ENCODE measurements at places on chromosomes 7 and 10.

DNA sequence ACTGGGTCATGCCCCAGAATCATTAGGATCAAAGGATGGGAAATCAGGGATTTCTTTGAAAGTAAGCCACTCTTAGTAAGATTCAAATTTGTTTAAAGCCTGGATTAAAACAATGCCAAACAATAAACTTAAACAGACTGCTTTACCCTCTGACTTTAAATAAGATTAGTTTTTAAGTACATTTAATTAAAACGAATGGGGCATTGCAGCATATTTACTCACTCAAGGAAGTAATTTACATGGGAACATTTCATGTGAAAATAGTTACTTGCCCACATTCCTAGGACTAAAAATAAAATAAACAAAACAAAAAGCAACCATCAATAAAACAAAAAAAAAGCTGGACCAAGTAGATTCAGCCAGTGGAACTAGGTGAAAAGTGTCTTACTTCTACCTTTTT lies 7.8 kb downstream of the ABLIM1 start:
- DNase-seq = no peak

DNA sequence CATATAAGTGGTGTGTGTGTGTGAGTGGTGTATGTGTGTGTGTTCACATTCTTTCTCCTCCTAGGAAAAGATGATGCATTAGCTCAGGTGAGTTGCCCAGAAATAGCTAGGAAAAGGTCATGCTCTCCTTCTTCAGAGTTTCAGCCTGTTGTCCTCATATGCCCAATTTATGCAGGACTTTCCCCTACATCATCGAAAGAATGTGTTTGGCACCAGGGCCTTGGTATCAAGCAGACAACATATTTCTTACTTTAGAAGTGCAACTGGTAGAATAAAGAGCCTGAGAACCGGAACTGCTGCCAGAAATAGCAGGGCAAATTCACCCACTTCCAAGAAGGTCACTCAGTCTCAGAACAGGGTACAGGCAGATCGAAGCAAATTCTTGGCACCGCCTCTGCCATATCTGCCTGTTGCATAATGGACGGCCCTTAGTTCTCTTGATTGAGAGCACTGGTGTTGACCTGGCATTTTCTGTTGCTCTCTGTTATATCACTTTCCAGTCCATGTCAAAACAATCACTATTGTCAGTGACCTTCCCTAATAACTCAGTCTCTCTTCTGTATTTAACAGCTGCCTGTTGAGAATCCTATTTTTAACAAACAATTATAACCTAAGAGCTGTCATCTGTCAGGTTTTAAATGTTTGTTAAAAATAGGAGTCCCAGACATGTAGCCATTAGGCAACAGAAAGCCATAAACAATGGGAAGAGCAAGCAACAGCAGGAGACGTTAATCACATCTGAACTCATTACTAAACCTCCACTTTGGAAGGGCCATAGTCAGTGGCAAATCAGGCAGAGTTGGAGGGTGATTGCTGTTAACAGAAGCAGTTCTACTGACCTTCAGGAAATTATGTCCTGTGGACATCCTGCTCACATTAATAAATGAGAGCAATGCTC lies 20.7 kb downstream of the ADRB1 start:
- no peak for DNase-seq

GRCh38 chr7:152085131-152085530 lies 59.7 kb downstream of the GALNT11 start:
- no peak for DNase-seq

- no peak for DNase-seq
Measured at GRCh38 chr7:66953044-66953427, 32.0 kb downstream of the TMEM248 start.

- DNase-seq = no peak
Measured at GRCh38 chr7:130303982-130304381, 11.0 kb downstream of the CPA4 start.

GRCh38 chr10:17504547-17505245 lies 50.3 kb upstream of the ST8SIA6 start:
- DNase-seq = no peak

DNA sequence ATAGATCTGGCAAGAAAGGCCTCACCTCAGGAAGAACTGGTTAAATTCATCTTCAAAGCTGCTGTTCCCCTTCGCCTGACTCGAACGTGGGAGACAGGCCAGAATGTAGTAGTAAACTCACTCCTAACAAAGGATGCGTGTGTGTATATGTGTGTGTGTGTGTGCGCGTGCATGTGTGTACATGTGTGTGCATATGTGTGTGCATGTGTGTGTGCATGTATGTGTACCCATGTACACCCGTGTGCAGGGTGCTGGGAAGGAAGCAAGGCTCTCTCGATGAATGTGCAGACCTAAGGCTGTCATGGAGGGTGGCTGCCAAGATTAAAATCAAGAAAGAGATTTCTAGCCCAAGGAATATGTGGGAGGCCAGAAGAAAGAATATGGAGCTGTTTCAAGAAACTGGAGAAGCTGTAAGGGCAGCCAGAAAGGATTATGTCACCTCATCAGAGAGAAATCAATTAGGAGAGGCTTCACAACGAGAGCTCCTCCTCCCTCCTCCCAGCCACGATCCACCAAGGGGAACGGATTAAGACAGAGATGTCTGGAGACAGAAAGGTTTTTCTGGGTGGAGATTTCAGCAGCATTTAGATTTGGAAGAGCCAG lies 34.0 kb upstream of the LBX1 start:
- DNase-seq = no peak

DNA sequence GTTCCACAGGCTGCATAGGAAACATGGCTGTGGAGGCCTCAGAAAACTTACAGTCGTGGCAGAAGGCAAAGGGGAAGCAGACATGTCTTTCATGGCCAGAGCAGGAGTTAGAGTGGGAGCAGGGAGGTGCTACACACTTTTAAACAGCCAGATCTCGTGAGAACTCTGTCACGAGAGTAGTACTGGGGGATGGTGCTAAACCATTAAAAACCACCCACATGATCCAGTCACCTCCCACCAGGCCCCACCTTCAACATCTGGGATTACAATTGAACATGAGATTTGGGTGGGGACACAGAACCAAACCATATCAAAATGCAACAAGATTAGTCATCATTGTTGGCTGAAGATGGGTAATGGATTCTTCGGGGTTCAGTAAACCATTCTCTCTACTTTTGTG lies 65.4 kb upstream of the PDCD4 start:
- no peak for DNase-seq

DNA sequence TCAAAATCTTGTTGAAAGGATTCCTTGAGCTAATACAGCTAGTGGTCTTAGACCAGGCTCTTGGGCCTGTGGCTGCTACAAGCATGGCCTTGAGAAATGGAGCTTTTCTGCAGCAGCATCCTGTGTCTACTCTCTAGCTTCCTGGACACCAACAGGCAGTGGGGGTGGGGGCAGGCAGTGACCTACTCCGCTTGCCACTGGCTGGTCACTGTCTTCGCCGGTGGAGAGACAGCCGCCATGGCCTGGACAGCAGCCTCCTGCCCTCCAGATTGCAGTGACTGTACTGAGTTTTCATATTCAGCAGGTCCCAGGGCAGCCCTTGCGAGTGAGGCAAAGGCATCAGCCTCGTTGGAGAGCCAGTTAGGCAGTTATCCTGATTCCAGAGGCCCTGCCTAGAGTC lies 204.6 kb downstream of the HECW1 start:
- DNase-seq = no peak

GRCh38 chr7:140885735-140886334 lies 38.9 kb downstream of the BRAF start:
- no peak for DNase-seq

DNA sequence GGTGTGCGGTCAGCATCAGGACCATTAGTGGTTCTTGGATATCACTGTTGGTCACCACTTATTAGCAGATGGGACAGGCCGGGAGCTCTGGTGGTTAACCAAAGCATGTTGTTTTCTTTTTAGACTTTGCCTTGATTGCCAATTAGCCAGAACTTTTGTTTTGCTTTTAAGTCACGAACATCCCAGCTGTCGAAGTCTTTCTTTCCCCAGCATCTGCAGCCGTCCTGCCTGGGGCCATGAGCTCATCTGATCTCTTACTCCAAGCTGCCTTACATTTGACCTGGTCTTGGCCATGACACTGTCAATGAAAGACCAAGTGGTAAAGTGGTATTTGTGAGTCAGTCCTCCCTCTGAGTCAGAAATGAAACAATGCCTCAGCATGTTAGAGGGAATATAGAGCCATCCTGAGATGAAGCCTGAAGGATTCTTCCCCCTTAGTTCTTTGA lies 53.9 kb upstream of the CREB5 start:
- DNase-seq = no peak

GRCh38 chr10:110771486-110771885 lies 100.2 kb upstream of the PDCD4 start:
- DNase-seq = no peak

DNA sequence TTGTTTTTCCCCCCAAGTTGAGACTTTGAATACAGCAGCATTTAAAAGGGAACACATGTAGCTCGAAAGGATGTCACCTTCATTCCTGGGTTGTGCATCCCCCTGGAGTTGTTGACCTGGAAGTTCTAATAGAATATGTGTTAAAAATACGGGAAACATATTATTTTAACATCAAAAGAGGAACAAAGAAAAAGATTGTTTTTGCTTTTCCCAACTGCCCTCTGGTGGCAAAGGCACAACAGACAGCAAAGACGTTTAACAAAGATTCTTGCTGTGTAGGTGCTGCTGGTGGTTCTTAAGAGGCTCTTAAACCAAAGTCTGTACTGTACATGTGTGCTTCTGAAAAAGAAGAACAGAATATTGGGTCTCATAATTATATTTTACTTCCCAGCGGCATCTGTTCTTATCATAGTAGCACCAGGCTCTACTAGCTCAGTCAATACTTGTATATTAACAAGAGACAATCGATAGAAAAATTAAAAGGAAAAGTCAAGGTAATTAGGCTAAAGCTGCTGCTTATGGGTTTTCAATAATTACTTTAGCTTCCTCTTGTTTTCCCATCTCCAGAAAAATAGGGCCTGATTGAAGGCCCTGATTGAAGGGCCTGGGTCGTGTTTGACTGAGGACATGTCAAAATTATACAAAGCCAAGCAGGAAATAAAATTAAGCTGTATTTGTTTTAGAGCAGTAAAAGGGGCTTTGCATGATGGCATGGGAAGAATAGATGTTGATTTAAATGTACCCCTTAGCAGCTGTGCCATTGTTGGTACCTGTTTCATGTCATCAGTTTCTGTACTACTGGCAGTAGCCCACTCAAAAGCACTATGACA lies 384.2 kb upstream of the LRGUK start:
- DNase-seq = no peak

DNA sequence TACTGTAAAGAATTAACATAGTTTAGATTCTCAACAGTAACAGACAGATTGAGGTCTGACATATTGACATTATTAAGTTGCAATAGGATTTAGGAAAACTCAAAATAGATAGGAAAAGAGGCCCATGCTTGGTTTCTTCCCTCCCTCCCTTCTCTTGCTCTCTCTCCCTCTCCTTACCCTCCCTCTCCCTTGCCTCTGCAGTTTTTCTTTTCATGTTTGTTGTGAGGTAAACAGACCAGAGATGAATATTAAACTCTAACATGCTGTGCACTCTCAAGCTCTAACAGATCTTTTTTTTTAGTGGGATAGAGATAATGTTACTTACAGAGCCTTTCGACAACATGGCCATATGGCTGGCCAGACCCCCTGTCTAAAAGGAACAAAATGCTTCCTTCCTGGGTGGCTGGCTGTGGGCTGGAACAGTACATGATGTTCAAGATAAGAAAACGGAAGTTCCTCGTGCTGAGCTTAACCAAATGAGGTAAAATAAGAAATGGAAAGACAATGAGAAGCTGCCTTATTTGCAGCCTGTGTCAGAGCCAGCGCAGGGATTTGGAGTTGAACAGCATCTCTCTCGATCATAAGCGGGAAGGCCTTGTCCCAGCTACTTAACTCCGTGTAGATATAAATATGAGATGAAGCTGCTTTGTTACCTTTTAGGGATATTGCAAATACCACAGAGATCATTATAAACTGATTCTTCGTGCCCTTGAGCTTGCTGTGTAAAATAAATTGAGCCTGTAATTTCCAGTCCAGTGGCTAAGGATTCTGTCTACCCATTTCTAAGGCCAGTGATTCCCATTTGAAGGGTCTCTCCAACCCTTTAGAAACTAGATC lies 391.9 kb upstream of the NPVF start:
- no peak for DNase-seq

DNA sequence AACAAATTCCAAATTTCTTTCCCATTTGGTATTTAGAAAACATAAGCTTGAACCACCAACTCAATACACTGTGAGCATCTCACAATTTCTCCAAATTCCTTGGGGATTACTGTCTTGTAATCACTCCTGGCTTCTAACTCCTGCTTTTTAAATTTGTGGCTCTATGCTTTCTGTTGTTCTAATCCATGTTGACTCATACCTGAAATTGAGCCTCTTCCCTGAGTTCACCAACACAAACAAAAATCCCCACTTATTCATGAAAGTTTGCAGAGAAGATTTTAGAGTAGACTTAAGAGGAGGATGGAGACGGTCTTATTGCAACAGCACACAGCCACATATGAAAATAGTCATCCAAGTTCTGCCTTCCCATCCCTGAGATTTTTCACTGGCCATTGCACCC lies 252.5 kb downstream of the PTEN start:
- DNase-seq = no peak

DNA sequence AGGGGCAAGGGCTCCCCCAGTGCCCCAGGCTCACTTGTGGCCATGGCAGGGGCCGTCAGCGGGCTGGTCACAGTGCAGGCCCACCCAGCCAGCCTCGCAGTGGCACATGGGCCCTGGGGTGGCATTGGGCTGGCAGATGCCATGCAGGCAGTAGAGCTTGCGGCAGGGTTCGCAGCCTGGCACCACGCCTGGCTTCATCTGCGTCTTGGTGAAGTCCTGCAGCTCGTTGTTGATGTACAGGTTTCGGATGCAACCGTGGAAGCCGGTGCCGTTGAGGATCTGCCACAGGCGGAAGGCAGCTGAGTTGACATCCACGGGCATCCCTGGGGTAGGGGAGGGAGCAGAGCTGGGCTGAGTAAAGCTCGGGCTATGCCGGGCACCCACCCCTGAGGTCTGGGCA lies 170.6 kb downstream of the LCOR start:
- no peak for DNase-seq

- DNase-seq = no peak
Measured at GRCh38 chr7:130488392-130489139, 3.3 kb upstream of the MEST start.

GRCh38 chr10:23493711-23494110 lies 54.8 kb downstream of the OTUD1 start:
- DNase-seq = no peak

DNA sequence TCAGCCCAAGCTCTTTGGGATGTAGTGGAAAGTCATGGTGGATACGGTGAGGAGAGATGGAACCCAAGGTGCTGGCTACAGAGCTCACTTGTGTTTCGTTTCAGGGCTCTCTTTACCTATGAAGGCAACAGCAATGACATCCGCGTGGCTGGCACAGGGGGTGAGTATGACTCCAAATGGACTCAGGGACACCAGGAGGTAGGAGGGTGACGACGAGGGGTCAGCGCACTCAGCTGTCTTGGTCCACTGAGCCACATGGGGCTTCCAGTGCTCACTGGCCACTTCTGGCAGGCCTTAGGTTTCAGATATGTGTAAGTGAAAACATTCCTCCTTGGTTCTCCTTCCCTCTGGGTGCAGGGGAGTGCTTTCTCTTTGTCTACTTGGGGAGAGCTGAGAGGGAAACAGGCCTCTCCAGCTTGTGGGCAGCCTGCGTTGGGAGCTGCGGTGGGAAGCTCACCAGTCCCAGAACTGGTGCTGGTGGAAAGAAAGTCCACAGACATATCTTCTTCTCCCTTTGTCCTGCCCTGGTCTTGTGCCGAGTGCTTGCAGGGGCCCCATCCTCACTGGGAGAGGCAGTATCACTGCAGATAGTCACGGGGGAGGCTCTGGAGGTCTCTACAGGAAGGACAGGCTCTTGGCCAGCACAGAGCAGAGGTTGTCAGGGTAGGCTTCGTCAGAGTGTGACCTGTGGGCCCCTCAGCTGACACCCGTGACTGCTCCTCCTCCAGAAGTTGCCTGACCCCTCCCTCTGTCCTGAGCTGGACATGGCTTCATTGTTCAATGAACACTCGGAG lies 5.8 kb downstream of the DBNL start:
- DNase-seq = no peak

All from stimulated activated CD8-positive, alpha-beta memory T cell treated with anti-CD3 and anti-CD28 coated beads, Interleukin-4, amount 100 ng/mL, for 1 hour (primary cell).